NCI-H2081 (cell line): ENCODE measurements at places on chromosomes 2 and 18.
A peak's percentile ranks its signal among the peaks of the same experiment; 100 is the strongest.

DNA sequence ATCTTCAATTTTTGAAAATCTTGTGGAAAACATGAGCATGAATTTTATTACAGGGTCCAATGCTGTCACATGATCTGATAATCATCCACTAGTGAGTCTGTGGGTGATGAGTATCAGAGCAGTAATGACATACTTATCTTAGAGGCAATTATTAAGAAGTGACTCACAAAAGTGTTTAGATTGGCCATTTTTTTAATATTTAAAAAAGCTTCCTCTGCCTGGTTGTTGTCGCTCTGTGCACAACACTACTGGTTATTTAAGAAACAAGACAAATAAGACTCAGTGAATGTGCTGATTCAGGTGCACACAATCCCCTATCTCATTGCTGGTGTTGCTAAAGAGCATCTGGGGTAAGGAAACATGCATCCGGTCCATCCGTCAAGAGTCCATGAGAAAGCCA lies 665.8 kb upstream of the ZEB2 start:
- no peak for DNase-seq

- DNase-seq: peak; percentile 44
These were observed 36.4 kb downstream of the COL5A2 start for GRCh38 chr2:189142893-189143759.

GRCh38 chr2:119469131-119469530 lies 37.5 kb downstream of the TMEM37 start:
- no peak for DNase-seq

- DNase-seq: no peak
These were observed 211.1 kb upstream of the FAM98A start for GRCh38 chr2:33810046-33810835.

DNA sequence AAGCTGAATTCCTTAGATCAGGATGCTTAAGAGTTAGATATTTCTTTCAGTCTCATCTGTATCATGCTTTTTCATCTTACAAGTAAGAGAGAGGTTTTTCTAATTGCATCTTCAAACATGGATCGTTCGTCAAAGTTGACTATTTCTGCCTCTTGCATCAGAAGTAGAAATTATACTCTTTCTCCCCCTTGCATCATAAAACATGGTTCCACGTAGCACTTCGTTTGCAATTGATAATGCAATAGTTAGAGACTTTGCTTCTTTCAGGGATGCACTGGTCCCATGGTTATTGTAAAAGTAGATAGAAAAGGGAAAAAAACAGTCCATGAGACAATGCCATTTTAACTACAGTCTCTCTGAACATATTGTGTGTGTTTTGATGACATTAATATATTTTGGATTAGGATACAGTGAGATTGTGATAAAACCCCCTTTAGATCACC lies 75.1 kb upstream of the PARD3B start:
- no peak for DNase-seq

DNA sequence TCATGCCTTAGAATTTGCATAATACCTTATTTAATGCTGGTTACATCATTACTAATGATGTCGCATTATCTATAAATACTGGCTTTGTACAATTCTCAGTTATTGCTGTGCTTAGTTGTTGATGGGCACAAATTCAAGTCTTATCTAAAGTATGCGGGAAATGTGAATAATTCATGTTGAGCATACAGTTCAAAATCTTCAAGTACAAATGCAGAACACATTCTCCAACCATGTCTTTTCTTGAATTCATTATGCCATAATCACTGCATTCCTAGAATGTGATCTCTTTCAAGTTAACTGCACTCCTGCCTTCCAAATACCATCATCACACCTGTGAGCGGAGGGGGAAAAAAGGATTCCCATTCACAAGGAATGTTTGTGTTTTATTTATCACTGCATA lies 337.0 kb downstream of the MBD2 start:
- DNase-seq: no peak

GRCh38 chr2:241514986-241515737 lies 6.8 kb upstream of the STK25 start:
- DNase-seq: no peak

GRCh38 chr2:39008665-39009064 lies 112.2 kb downstream of the SOS1 start:
- no peak for DNase-seq

GRCh38 chr2:33022989-33023727 lies 76.4 kb downstream of the LTBP1 start:
- DNase-seq: no peak

DNA sequence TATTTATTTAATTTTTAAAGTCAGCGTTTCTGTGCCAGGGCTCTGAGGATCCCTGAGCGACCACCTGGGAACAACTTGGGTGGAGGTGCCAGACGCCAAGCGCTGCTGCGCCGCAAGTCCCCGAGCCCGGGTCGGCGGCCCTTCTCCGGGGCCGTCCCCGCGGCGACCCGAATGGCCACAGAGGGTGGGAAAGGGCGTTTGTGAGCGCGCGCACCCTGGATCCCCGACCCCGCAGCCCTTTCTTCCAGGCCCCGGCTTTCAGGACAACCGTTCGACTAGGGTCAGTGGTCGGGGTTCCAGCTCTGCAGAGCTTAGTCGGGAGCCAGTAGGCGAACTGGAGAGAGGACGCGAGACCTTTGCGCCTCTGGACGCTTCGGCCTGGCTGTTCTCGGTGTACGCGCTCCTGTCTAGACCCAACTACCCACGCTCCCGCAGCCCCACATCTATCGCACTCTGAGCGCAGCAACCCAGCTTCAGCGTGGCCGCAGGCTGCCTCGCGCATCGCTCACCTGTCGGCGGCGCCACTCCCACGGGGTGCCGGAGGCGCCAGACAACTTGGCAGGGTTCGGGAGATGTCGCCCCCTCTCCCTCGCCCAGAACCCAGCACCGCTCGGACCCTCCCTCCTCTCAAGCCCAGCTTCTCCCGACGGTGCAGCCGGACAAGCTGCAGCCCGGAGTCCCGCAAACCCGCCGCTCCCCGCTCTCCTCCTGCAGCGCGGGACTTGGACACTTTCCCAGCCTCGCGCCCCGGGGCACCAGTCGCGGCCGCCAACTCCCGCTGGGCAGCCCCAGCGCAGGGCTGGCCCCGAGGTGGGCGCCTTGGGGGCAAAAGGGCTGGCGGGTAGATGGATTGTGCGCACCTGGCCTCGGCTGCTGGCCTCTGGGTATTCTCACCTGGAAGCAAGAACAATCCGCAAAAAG lies 758 bp downstream of the LYPD1 start:
- peak; percentile 12 for DNase-seq

GRCh38 chr2:232400256-232401015 lies 6.2 kb upstream of the ALPG start:
- DNase-seq: no peak

DNA sequence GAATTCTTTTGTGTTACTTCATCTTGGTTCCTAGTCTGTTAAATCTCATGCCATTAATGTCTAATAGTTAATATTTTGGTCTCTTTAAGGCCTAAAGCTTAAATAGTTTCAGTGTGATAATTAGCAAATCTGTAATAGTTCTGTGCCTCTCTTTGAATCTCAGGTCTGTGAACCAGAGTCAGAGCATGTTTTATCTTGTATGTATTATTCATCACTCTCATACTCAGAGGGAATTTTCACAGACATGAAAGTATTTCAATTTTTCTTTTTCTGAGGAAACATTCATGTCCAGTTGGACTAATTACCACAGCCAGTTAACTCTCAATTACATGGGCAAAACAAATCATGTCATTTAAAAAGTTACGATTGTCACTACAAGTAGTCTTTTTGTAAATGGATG lies 931.9 kb upstream of the SLC39A10 start:
- no peak for DNase-seq

DNA sequence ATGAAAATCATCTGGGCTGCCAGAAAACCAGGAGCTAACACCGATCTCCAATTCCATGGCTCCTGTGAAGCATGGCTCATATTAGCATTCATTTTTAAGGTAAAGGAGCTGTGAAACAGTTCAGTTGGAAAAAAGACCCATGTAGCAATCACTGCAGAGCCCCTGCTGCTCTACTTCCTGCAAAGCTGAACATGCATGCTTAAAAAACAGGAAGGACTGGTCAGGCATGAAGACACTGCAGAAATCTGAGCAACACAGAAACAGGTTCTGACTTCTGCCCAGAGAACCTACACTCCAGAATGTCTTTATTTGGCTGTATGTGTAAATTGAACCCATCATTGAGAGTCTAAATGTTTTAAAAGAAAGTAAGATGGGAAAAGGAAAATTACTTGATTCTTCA lies 950.6 kb downstream of the DCDC2C start:
- DNase-seq: peak; percentile 16

DNA sequence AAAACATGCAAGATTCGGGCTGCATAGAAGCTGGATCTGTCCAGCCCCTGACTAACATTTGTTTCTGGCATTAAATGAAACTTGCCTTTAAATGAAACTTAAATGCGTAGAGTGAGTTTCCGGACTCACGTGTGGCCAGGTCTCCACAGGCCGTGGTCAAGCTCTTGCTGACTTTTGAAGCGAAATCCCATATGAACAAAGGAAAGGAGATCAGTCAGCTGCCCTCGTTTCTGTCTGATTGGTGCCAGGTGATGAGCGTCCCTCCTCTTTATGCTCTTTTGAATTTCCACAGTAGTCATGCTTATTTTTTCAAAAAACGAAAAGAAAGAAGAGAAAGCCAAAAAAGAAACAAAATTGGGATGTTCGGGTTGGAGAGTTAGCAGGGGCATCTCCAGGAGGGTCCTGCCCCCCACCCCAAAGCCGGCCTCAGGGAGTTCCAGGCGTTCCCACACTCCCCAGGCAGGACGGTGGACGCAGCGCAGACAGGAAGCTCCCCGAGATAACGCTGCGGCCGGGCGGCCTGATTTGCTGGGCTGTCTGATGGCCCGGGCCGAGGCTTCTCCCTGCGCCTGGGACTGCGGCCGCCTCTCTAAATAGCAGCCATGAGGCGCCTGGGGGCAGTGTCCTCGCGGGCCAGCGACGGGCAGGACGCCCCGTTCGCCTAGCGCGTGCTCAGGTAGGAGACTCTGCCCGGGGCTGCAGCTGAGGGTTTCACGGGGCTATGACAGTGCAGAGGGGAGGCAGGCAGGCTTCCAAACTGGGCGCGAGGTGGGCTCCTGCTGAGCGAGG lies at the start of gene COLEC11:
COLEC11 (plus strand) TSS at position 620 of the 789 bp plus-strand sequence. CDS start 9,229 bp downstream, outside the sequence.
- DNase-seq: no peak

DNA sequence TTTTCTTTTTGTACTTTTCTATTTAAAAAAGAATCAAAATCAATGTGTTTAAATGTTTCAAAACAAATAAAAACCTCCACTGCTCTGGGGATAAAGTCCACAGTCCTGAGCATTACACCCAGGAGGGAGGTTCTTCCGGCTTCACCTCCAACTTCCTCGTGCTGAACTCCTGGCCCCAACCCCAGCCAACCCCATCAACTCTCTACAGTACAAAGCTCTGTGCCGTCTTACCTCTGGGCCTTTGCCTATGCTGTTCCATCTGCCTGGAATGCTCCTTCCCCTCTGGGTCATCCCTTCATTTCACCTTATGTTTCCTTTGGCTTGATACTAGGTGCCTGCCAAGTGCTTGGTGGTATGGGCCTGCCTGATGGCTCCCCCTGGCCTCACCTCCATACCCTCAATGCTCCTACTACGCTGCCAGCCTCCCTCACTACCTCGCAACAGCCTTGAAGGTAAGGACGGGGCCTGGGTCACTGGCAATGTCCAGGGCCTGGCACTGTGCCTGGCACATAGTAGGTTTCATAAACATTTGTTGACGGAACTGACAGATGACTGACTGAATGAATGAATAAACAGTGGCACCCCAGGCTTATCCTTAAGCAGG lies 28.8 kb downstream of the SDC1 start:
- no peak for DNase-seq

- no peak for DNase-seq
These were observed 163.8 kb upstream of the STK17B start for GRCh38 chr2:196335221-196335634.
